Esophagus muscularis mucosa (tissue), 4 donors: ENCODE measurements at places on chromosomes 12 and 14. TPM values are rescaled to one million over a fixed set of nuclear protein-coding genes. Genes with fewer than 3 reads are reported as not detected.
A peak's percentile ranks its signal among the peaks of the same experiment; 100 is the strongest.

RFX4 gene
- total RNA-seq: not detected

ZNF84 gene
- 20.8 TPM for total RNA-seq

PLEKHD1 gene
- total RNA-seq: not detected

SLC41A2 gene
- total RNA-seq: 22.9 TPM

- peak; percentile 96 for DNase-seq
- no peaks in the 10 kb centered on the region for H3K27me3 ChIP-seq
- peak overlapping the region; percentile 90 for H3K27ac ChIP-seq
- peaks cover 15% of the 10 kb centered on the region for H3K36me3 ChIP-seq
- peaks cover 56% of the 10 kb centered on the region for H3K4me1 ChIP-seq
These were observed 109.9 kb downstream of the NCOR2 start for GRCh38 chr12:124457287-124458219.

GRCh38 chr12:96846293-96846692 lies 60.8 kb upstream of the NEDD1 start:
- H3K27ac ChIP-seq: no peak overlapping the region
- no peaks in the 10 kb centered on the region for H3K4me1 ChIP-seq
- no peak for DNase-seq
